ENCODE measurements at places on chromosomes 16 and 17.

DNA sequence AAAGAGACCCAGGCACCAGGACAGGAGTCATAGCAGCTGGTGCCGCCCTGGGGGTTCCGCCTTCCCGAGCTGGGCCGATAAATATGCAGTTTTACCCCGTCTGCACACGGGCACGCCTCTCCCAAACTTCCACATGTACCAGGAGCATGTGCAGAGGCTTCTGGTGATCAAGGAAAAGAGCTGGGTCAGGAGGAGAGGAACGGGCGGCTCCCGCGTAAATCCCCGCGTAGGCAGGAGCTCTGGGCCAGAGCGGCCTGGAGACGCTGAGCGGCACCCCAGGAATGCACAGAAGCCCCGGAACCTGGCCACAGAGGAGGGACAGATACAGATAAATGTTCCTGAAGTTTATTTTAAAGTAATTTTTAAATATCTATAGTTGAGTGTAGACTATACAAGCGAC is 46.6 kb upstream of the METRNL start:
- DNase-seq: no peak

- DNase-seq: no peak
These were observed 331.3 kb upstream of the EEF2KMT start for GRCh38 chr16:5428932-5429331.

- peak; percentile 31 for DNase-seq
These were observed 923 bp downstream of the GDPD3 start for GRCh38 chr16:30112197-30113030.

DNA sequence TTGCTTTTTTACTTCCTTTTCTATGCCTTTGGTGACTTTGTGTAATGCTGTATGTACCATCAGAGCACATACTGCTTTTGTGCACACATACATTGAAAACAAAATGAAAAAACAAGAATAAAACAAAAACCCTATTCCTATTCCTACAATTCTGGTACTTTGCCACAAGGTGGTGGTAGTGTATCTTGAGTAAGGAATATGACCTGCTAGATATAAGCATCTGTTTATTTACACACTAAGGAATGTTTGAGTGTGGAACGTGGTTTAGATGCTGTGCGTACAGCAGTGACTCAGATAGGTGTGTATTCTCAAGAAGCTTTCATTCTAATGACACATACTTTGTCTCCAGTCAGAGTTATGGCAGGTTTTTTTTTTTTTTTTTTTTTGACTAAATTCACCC is 606.2 kb downstream of the WWOX start:
- DNase-seq: no peak

- DNase-seq: peak; percentile 63
These were observed at the start of gene DUSP3 for GRCh38 chr17:43778337-43779144. Gene DUSP3 (minus strand): TSS chr17:43778977. CDS start chr17:43778924, 53 bp downstream.

GRCh38 chr16:29665294-29666077 is 2.4 kb downstream of the SPN start:
- DNase-seq: no peak

Data from stimulated activated CD4-positive, alpha-beta T cell treated with anti-CD3 and anti-CD28 coated beads, Interleukin-2, amount 100 ng/mL, for 4 hours (primary cell).